ENCODE measurements at places on chromosomes 7 and 10.
A peak's percentile ranks its signal among the peaks of the same experiment; 100 is the strongest.

- DNase-seq: no peak
Observed at GRCh38 chr7:46058086-46058823, 137.2 kb upstream of the IGFBP3 start.

GRCh38 chr10:104155591-104155990 is 33.6 kb downstream of the SFR1 start:
- DNase-seq: no peak

- DNase-seq: no peak
Observed at GRCh38 chr7:44051611-44052220, 7.2 kb downstream of the DBNL start.

- DNase-seq: no peak
Observed at GRCh38 chr10:44393051-44393630, 8.2 kb upstream of the CXCL12 start.

DNA sequence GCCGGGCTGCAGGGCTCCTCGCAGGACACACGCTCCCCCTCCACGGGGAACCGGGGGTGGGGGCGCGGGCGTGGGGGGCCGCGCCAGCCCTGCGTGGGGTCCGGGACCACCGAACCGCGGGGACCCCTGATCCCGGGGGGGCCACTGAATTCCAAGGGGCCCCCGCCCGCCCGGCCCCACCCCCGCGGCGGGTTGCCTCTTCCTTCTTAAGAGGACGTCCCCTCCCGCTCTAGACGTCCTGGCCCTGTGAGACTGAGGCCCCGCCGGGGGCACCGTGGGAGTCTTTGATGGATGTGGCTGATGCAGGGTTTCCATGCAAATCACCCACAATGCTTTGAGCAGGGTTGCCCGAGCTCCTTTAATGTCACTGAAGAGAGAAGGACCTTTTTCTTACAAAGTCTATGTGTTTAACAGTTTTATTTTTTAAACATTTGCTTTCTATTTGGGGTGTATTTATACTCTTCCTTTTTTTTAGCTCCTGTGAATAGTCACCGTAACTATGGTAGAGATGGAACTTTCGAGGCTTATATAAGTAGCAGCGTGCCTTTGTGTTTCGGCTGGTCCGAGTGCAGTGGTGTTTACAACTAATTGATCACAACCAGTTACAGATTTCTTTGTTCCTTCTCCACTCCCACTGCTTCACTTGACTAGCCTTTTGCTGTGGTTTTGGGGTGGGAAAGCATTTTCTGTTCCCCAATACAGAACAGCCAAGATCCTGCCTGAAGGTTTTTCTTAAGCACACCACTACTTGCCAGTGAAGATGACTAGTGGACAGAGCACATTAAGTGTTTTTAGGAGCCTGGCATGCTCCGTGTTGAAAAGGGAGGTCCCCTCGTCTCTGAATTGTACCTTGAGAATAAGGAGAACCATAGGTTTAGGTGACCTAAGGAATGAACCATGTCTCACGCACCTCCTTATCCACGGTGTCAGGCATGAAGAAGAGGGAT is 44.8 kb downstream of the PDIA4 start:
- DNase-seq: peak; percentile 40

DNA sequence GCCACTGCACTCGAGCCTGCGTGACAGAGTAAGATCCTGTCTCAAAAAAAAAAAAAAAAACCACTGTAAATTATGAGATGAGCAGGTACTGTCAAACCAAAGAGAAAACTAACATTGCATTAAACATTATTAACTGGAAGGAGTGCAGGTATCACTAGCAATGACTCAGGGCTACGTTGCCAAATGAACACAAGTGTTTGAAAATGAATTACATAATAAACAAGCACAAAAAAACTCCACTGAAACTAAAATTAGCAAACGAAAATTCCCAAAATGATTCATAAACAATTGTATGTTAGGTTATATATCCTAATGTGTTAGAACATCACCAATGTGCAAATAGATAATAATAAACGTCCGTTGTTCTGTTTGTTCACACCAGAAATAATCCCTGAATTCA is 42.8 kb downstream of the NSUN6 start:
- no peak for DNase-seq
